ENCODE measurements at places on chromosomes 16 and 17.
A peak's percentile ranks its signal among the peaks of the same experiment; 100 is the strongest.

DNA sequence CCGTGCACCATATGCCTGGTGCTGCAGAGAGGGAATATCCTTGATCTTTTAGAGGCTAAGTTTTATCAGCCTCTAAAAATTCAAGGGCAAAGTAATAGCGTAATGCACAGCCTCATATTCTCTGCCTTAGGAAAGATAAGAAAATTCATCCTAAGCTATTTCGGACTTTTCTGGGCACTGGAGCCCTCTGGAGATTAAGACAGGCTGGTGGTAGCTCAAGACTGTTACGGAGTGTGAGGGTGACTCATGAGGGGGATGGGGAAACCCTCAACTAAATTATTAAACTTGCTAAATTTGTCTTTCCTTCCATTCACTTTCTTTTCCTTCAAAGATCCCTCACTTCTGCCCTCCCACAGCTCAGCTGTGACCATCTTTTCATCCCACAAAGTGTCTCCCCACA, 73.3 kb downstream of the RPH3AL start:
- no peak for DNase-seq

DNA sequence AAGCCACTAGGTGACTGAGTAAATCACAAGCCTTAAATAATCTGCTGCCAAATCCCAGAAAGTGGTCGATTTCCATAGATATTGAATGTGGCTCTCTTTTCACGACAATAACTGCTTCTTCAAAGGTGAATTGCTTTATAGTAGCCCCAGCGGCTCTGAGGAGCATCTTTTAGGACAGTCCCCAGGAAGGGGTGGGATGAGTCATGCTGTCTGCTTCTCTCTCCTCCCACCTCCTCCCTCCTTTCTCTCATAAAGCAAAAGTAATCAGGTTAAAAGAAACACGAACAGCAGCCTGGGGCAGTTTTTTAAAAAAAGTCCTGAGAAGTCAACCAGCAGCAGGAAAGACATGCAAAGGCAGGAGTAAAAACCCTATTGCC, 1.8 kb downstream of the KIAA0513 start:
- DNase-seq = peak; percentile 81

GRCh38 chr16:55821210-55821609, 11.7 kb downstream of the CES1 start:
- no peak for DNase-seq

DNA sequence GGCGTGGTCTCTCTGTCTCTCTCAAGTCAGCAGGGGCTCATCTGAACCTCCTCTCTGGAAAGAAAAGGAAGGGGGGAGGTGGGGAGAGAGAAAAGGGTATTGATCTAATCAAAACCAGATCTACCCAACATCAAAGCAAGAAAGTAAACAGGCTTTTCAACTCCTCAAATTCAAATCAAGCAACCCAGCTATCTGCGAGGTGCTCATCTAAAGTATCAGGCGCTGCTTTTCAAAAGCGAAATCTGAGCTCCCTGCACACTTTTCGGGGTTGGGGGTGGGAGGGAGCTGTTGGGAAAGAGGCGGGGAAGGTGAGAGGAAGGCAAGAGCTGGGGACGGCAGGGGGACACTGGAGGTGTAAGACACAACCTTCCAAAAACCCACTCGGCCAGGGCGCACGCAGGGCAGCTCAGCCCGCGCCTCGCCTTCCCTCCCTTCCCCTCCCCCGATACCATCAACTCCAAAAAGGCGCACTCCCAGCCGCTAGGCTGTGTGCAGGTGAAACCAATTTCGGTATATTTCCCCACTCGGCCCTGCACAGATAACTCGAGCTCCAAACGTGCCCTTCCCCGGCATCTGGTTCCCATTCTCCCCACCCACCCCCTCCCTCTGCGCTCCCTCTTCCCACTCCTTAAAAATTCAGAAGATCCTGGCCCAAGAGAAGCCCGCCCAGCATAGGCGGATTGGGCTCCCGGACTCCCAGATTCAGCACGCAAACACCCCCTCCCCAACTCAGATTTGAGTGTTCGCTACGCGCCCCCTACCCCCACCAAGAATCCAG, 2.6 kb downstream of the AXIN2 start:
- DNase-seq = no peak

GRCh38 chr17:31096106-31096436, 1.3 kb downstream of the NF1 start:
- DNase-seq = no peak

DNA sequence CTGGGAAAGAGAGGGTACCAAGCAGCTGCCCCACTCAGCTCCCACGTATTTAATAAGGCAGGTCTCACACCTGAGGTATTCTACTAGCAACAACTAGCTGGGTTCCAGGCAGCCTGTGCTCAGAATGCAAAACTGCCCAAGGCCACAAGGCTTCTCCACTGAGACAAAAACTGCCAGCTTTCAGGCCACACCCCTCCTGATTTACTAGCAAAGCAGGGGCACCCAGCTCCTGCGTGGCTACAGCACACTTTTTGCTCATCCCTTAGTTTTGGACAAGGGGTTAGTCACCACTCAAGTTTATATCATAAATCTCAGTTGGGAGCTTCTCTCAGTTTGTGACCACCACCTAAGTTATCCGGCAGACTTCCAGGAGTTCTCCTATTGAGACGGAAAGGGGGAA, 494.6 kb downstream of the CDH11 start:
- no peak for DNase-seq

GRCh38 chr17:69716556-69716955, 302.1 kb downstream of the MAP2K6 start:
- DNase-seq = no peak

GRCh38 chr17:79907850-79908249, 68.6 kb upstream of the CBX4 start:
- no peak for DNase-seq

- no peak for DNase-seq
Measured at GRCh38 chr17:17970699-17971430, 1.3 kb downstream of the TOM1L2 start.

- no peak for DNase-seq
Measured at GRCh38 chr16:16163571-16163970, 59.7 kb downstream of the ABCC6 start.

DNA sequence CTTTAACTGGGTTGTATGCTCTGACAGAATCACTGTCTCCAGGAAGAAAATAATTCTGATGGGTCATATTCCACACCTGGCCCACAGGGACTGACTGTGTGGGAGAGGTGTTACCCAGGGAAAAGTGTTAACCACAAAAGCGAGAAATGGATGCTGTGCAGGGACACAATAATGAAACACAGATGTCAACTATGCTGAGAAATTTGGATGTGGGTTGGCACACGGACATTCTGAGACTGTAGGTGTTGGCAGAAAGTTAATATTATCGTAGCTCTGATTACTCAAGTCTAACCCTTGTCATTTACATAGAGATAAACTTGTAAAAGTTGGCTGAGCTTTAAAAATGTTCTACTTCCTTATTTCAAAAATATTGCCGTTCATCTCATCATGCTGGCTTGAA, 19.6 kb downstream of the TMC5 start:
- DNase-seq = no peak

DNA sequence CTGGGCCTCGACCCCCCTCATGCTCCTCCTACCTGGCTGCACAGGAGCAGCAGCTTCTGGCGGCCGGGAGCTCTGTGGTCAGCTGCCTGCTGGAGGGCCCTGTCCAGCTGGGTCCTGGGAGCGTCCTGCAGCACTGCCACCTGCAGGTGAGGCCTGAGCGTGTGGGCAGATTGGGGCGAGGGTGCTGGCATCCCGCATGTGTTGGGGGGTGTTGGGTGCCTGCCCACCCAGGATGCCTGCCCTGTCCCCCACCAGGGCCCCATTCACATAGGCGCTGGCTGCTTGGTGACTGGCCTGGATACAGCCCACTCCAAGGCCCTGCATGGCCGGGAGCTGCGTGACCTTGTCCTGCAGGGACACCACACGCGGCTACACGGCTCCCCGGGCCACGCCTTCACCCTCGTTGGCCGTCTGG, 16.5 kb downstream of the FCSK start:
- DNase-seq = no peak

GRCh38 chr17:19296786-19297778, 59.9 kb downstream of the EPN2 start:
- DNase-seq = no peak

DNA sequence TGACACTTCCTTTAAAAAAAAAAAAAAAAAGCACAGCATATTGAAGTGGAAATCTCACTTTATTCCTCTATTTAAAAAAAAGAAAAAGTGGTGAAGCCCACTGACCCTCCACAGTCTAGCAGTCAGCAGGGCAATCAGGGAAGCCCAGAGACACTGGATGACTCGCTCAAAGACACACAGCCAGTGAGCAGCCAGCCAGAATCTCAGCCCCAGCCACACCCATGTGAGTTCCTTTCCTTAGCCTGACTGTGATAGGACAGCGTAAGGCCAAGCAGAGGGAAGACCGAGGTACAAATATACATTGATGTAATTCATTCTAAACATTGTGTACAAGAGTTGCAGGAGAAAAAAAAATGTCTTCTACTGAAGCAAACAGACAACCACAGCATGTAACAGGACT, 22.5 kb downstream of the XPO6 start:
- no peak for DNase-seq

DNA sequence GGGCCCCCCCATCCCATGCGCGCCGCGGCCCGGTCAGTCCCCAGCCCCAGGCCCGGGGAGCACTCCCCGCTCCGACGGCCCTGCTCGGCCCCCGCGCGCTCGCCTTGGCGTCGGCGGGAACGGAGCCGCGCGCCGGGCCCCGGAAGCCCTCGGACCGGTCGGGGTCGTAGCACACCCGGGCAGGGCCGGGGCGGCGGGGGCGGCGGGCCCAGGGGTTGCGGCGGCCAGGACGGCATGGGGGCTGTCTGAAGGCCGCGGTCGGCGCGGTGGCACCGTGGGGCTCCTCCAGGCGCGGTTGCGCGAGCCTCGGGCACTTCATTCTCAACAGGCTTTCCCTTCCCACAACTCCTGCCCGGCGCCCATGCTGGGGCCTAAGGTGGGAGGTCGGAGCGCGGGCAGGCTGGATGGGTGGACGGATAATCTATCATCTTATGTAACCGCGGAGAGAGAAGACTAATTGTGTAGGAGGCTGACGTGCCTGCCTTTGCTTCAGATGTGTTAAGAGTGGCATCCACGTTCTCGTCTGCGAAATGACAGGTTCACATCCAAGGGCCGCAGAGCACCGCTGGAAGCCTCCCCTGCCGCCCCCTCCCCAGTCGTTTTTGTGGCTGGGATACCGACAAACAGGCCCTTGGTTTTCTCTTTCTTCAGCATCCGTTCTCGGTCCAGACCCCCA, 708 bp downstream of the BAIAP2 start:
- DNase-seq = no peak

DNA sequence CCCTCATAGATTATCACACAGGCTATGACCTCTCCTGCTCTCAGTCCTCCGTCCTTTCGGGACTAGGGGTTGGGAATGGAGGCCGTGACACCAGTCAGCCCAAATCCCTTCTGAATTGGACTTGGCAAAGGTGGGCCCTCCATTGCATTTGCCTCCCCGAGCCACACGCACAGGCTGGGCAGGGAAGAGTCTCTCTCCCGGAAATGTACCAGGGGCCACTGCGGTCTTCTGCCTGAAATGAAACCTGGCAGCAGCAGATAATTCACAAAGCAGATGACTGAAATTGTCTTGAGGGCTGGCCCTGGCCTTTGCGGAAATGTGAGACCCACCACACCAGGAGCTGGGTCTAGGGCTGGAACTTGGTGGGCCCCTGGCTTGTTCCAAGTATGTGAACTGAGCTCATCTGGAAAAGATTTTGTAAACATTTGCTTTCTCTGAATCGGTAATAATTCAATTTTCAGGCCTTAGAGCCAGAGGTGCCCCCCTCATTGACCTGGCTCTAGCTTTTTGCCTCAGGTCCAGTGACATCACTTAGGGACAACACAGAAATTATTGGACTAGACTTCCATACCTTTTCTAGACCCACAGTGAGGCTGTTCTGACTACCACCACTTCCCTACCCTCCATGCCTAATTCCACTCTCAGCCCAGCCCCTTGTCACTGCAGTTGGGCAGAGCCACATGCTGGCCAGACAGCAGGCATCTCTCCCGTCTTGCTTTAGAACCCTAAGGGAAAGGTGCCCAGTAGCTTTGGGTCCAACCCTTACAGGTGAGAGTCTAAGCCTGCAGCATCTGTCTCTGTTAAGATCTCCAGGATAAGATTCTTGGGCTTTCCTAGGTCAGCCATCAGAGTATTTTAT, 75.2 kb downstream of the CCDC182 start:
- peak; percentile 7 for DNase-seq

- no peak for DNase-seq
Measured at GRCh38 chr17:61047515-61047914, 352.1 kb upstream of the TBX2 start.

DNA sequence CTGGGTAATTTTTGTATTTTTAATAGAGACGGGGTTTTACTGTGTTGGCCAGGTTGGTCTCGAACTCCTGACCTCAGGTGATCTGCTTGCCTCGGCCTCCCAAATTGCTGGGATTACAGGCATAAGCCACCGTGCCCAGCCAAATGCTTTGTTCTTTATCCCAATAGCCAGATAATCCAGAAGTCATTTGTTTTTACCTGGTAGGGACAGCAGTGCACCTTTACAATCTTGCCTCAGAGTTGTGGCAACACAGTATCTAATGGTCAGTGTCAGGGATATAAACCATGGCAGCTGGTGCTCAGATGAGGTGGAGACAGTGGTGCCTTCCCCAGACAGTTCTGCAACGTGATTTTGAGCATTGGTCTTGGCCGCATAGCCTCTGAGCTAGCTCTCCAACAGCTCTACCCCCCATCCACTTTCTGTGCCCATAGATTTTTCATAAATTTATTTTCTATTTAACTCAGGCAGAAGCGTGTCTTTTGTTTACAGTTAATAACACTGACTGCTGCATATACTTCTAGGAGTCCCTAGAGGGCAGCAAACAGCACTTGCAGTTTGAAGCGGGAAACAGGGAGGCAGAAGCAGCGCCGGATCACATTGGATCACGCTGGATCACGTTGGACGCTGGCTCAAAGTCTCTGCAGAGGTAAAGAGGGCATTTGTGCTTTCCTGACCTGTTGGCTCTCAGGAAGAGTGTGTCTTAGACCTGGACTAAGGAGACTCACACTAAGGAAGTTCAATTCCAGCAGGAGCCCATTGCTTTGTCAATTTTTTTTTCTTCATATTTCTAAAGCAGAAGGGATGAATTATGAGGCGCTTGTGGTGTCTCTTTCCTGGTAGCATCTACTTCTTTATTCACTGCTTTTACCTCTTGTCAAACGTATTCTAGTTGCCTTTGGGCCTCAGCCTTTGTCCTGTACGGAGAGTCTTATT, 5.1 kb upstream of the GGT6 start:
- peak; percentile 72 for DNase-seq

DNA sequence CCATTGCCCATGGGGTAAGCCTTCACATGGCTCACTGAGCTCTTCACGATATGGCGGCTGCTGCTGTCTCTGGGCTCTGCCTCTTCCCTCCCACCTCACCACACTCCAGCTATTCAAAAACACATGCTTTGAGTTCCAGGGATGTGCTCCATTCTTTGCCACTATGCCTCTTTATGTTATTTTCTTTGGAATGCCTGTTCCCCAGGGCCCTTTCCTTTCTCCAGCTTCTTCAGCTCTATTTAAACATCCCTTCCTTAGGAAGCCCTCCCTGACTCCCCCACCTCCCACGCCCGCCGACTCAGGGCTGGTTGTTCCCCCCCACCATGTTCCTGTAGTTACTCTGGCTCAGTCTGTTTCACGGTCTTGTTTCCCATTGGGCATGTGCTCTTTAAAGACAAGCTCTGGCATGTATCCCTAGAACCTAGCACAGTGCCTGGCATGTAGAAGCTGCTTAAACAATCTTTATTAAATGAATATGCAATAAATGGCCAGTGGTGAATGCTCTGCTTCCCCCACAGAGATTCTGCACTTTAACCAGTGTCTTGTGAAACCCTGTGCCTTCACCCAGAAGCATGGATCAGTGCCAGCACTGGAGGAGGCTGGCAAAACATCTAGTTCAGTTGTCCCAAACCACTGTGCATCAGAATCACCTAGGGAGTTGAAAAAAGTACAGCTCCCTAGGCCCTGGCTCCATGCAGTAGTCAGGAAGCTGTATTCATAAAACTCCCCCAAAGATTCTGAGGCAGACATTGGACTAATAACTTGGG, 6.9 kb downstream of the MYCBPAP start:
- no peak for DNase-seq

Measured in GM13976 (cell line).